Cardiac septum (tissue), 1 donor: ENCODE measurements at places on chromosomes 5 and 9. TPM values are rescaled to one million over a fixed set of nuclear protein-coding genes. Genes with fewer than 3 reads are reported as not detected.
A peak's percentile ranks its signal among the peaks of the same experiment; 100 is the strongest.

- no peak for DNase-seq
These were observed 17.7 kb downstream of the RAD1 start for GRCh38 chr5:34897646-34898045.

DNA sequence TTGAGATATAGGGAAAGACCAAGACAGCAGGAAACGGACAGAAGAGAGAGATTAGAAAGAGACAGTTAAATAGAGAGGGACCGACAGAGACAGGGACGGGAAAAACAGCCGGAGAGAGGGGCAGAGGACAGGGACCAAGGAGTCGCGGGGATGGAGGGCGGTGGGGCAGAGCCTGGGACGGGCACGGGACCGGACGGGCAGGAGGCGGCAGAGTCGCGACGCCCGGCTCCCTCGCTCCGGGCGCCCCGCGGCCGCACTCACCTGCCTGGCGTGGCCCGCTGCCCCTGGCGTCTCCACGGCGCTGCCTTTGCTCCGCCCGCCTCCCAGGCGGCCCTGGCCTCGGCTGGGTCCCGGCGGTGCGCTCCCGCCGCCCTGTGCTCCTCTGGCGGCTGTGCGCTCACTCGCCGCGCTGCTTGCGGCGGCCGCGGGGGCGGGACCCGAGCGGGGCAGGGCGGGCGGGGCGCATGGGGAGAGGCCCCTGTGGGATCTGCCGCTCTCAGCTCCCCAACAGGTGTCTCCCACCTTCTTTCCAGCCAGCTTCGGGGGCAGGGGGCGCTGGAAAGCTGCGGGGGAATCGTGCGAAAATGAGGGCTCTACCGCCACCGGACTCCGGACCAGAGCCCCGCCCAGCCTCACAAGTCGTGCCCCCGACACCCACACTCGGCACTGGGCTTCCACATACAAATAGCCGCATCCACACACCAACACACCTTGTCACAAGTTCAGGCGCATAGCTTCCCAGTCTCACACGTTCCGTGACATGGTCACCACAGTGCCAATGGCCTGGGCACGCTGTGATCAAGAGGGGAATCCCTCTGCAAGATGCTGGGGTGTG is at the start of gene ARID3C:
Gene ARID3C (minus strand): TSS at position 411 of the 835 bp plus-strand sequence. CDS start 1,052 bp downstream, outside the sequence.
- DNase-seq, result no peak

GRCh38 chr5:35902046-35902672 is 36.3 kb downstream of the CAPSL start:
- no peak for DNase-seq

SCGB3A2 gene
- not detected for total RNA-seq

ESM1 gene
- total RNA-seq, result 0.81 TPM

- peak; percentile 69 for DNase-seq
These were observed 36.9 kb downstream of the TRIP13 start for GRCh38 chr5:929596-929995.

FUT7 gene
- total RNA-seq, result 0.22 TPM

CDK7 gene
- 13.3 TPM for total RNA-seq

GRCh38 chr9:72949918-72950325 is 2.9 kb downstream of the ALDH1A1 start:
- DNase-seq, result no peak

DNA sequence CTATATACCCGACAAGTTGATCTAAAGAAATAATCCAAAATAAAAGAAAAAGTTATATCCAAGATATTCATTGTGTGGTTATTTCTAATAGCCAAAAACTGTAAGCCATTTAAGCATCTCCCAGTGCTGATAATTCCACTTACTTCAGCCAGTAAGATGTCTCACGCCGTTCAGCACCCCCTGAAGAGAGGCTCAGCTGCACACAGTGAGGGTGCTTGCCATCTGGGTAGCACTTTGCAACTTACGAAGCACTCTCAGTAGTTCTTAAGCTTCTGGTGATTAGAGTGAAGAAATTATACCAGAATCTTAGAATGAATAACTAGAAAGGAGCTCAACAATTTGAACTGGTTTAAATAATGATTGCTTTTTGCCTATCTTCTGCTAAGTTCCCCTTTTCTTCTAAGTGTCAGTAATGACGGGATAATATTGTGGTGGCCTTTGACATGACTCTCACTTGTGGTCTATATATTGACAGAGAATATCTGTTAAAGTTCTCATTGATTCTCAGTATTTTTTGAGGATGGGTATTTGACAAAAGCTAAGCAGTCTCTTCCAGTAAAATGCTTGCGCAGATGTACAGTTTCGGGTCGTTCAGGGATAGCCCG is 26.2 kb upstream of the LTC4S start:
- no peak for DNase-seq

SLC22A4 gene
- 2.2 TPM for total RNA-seq

DNA sequence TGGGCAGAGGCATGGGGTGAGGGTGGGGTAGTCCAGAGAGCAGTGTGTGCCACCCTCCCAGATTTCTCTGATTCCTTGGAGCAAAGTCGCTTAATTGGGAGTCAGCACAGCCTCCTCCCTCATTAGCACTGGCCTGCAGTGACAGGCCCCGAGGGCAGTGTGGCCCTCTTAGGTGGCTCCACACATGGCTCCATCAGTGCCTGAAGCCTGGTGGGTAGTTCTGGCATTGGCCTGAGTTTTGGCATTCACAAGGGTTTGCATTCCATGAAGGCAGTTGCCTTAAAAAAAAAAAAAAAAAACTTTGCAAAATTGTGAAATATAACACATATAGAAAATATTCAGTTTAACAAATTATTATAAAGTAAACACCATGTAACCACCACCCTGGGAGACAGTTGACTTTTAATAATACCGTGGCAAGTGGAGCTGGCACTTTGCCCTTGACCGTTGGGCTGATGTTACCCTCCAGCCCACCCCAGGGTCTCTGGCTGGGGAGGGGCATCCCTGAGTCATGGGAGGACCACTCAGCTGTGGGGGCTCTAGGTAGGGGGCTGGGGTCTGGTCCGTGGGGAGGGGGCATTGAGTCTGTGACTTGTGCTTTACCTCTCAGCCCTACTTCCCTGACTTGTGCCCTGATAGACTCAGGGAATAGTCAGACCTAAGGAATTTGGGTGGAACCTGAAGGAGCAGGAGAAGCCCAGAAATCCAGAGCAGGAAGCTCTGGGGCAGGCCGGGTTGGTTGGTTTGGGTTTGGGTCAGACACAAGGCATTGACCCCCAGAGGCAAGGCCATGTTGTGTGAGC is 51.3 kb upstream of the PITX1 start:
- peak; percentile 46 for DNase-seq

NUP214 gene
- total RNA-seq, result 22.9 TPM

- no peak for DNase-seq
These were observed 107.4 kb downstream of the SCAMP1 start for GRCh38 chr5:78467752-78468357.

- peak; percentile 65 for DNase-seq
These were observed 29.3 kb upstream of the RNF130 start for GRCh38 chr5:180100621-180101450.

GRCh38 chr5:11130131-11130530 is 369.1 kb upstream of the DAP start:
- no peak for DNase-seq

CDHR2 gene
- total RNA-seq, result 0.51 TPM

DNA sequence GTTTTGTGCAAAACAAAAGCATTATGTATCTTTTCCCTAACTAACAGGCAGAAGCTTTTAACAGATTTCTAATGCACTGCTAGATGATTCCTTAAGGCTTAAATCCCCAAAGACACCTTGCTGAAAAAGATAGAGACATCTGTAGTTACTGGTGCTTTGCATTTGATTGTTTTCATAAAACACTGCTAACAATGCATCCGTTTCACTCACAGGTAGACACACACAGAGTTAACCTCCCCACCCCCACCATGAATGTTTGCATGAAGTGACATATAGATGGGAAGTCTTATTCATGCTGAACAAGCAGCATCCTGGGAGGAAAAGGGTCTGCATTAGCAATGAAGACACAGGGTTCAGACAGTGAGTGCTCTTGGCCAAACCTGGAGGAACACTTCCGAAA is 100.9 kb downstream of the ASTN2 start:
- no peak for DNase-seq

ZNF618 gene
- total RNA-seq, result 1.7 TPM

MEGF9 gene
- total RNA-seq, result 8.2 TPM

DNA sequence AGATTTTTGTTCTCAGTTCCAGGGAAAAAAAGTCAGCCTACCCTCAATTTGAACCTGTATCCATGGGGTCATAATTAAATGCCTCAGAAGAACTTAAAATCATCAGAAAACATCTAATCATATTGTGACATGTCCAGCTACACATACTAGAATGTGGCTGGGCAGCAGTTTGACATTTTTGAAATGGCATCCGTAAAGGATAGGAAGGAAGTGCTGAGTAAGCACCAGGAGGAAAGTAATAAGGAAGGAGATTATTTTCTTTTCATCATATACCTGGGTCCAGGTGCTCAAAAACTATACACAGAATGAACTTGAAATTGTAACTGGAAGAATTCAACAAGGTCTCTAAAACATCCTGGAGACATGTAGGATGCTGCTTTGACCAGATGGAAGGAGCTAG is 116.9 kb upstream of the RAI14 start:
- DNase-seq, result no peak

DNA sequence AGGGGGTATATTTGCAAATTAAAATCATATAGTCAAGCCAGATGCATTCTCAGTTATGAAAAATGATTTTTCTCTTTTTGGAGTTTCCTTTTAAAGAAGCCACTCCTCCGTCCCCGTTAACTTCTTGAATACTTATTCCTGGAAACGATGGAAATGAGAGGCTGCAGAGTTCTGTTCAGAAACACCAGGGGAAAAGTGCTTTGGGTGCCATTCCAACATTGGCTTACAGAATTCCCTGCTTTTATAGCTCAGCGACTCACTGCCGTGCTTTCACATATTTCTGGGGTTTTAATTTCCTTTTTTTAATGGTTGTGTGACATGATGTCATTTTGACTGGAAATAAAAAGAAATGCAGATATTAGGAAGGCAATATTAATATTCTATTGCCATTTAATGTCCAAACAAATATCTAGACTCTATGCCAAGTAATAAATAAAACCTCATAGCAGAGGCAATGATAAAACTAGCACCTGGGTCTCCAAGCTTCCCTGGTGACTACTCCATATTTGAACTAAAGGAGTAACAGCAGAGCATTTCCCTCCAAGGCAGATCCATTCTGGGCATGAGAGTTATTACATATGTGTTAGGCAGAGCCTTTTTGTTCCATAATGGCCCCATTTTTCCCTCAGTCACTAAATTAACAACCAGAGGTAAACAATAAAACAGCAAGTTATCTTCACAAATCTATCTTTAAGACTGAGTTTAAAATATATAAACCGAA is 363.4 kb downstream of the EBF1 start:
- DNase-seq, result no peak

DNA sequence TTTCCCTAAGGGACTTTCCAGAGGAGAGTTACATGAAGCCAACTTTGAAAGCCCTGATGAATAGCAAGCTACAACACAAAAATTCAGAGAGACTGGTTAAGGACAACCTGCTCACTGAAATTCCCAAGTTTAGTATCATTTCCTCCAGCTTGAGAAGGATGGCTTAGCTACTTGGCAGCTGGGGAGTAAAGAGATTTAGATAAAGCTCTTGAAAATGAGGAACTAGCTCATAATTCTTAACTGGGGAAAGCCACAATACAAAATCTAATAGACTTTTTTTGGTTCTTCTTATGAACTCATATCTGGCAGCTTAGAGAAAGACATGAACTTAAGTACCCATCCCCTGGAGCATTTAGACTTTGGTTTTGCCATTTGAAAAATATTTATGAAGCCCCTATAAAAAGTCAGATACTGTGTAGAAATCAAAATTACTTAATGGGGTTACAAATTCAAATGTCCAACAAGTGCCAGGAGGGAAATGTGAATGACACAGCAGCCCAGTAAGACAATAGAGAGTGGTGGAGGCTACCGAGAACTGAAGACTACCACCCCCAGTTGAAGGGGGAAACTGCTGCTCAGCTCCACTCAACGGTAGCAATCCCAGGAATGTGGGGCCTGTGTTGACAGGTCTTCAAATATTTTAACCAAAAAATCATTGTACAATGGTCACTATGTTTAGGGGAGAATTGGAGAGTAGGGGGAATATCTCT is 79.4 kb upstream of the ADRB2 start:
- DNase-seq, result no peak

DNA sequence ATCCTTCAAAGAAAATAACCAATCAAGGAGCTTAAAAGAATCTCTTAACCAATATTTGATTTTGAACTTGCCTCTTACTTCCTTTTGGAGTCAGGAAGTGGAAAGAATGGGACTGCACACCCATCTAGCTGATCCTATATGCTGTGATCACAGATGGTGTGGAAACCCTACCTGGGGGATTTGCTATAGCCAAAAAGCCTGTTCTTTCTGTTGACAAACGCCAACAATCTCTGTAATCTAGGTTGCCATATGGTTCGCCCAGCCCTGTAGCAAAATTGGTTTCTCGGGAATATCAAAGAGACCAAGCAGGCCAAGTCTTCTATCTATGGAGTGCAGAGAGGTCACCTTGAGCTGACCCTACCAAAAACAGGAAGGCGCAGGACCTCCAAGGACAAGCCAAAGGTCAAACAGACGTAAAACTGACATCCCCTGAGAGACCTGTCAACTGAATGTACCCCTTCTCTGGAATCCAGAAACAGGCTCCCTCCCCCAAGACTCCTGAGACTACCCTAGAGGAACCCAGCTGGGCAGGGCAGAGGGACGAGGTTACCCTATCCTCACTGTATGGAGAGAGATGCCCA is 19.4 kb downstream of the NRG2 start:
- DNase-seq, result no peak

DNA sequence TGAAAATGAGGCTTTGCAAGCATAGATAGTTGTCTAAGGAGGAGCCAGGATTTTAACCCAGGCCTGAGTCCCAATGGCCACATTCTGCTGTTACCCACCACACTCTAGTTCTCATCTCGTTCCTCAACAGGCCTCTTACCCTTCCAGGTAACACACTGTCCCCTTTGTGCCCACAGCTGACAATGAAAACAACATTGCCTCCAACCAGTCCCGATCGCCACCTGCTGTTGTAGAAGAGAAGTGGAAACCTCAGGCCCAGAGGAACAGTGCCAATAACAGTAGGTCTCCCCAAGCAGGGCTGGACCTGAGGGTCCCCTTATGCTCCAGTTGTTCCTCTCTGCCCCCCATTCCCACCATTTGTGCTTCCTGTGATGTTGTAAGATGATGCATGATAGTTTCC is 30.4 kb downstream of the AMBP start:
- DNase-seq, result peak; percentile 24
